ENCODE measurements at places on chromosomes 1 and 21.

- DNase-seq = no peak
Measured at GRCh38 chr1:232634096-232634495, 4.2 kb upstream of the SIPA1L2 start.

GRCh38 chr1:234529950-234530237 is 50.9 kb upstream of the TARBP1 start:
- no peak for DNase-seq

DNA sequence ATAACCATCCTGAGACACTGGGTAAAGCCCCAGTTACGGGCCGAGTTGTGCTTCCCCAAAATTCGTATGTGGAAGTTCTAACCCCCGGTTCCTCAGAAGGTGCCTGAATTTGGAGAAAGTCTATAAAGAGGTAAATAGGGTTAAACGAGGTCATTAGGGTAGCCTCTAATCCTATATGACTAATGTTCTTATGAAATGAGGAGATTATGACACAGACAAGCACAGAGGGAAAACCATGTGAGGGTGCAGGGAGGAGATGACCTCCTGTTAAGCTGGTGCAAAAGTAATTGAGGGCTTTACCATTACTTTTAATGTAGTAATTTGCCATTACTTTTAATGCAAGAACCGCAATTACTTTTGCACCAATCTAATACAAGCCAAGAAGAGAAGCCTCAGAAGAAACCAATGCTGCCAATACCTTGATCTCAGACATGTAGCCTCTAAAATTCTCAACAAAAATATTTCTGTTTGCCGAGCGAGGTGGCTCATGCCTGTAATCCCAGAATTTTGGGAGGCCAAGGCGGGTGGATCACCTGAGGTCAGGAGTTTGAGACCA is 260.8 kb downstream of the GPATCH2 start:
- no peak for DNase-seq

DNA sequence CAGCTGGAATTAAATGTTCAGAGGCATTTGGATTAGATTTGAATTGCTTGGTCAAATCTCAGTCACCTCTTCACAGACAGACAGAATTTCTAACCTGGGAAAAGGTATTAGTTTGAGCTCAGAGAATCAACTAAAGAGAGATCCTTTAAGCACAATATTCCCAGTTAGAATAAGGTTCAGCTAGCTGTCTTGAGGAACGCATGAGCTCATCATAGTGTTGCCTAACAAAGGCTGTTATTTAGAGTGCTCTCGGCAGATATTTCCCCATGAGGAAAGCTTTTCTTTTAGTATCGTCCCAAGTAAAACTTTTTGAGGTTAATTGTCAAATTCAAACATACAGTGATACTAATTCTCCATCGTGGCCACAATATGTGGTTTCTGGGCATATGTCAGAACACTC is 269.9 kb downstream of the HLX start:
- no peak for DNase-seq

- no peak for DNase-seq
Measured at GRCh38 chr1:178986204-178986603, 39.5 kb upstream of the FAM20B start.

DNA sequence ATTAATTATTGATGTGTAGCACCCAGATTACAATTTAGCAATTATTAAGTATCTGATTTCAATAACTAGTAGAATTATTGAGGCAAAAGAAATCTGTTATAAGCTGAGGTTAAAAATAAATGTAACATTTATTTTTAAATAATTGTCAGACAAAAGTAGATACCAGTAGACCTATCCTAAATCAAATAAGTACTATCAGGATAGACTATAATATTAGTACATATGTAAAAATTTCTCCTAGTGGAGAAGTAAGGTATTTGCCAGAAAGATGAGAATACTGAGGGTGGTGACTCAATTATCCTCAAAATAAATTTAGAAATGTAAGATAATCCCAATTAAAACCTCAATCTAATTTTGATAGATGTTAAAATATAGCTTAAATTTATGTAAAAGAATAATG is 377.8 kb upstream of the CHRM3 start:
- DNase-seq = no peak

DNA sequence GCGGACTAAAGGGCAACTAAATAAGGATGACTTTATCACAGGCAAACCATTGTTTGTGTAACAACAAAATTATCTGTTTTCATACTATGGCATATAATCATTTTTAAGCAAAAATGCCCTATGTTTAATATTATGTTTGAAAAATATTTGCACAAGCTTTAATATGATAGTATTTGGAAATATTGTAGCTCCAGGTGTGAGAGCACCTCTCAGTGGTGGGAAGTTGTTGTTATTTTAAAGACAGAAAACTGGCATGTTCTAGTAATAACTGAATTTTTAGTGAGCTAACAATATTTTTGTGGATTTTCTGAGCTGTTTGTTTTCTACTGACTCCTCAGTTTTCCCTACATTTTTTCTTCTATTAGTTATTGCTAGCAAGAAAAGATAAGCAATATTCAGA is 578.8 kb downstream of the KCNT2 start:
- DNase-seq = no peak

DNA sequence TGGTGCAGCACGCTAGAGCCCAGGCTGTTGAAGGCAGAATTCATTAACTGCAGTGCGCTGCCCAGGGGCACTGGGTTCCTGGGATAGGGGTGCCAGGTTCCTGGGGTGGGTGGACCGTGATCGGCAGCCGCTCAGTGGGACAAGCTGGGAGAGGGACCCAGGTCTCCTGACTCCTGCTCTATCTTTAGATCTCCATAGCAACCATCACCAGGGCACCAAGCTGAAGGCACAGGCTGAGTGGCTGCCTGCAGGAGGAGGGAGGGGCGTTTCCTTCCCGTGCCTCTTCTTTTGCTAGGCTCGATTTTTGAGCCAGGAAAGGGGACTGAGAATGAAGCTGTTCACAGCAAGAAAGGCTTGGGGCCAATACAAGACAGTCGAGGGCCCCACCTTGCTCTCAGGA is 20.9 kb upstream of the CDCP2 start:
- DNase-seq = no peak

GRCh38 chr1:88321706-88322105 is 362.4 kb upstream of the PKN2 start:
- no peak for DNase-seq

DNA sequence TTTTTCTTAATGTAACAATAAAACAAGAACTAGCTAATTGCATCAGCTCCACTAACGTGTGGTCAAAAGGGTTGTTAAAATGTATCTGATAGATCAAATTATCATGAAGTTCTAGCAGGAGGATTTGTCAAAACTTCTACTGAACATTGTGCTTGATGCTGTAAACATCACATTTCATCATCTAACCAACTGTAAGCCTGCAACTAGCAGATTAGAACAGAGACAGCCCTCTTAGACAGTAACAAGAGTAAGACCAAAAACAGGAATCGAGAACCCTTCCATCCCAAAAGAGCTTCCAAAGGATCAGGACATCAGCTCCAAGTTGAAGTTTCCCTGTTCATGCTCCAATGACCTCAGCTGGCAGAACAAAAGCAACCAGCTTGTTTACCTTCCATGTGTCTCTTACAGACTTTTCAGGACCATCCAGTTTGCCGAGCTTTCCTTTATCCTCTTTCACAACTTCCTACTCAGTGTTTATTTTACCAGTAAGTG is 44.6 kb downstream of the NIBAN1 start:
- no peak for DNase-seq

- DNase-seq = no peak
Measured at GRCh38 chr1:78522136-78522535, 31.4 kb downstream of the PTGFR start.

GRCh38 chr1:182041615-182042014 is 19.9 kb downstream of the ZNF648 start:
- no peak for DNase-seq

GRCh38 chr1:10693497-10694273 is 102.8 kb downstream of the CASZ1 start:
- peak; percentile 24 for DNase-seq

DNA sequence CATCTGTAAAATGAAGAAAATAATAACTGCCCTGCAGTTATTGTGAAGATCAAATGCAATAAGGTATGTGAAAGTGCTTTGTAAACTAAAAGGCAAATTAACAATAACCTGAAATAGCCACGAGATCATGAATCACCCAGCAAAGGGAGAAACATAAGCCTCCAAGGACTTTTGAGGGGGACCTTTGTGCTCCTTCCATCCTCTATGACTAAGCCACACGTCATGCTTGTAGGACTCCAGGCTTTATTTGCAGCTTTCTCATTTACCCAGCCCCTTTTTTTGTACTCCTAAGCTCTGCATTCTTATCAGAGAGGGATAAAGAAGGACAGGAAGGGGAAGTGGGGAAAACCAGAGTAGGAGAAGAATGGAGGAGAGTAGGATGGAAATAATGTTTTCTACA is 115.1 kb downstream of the PROX1 start:
- DNase-seq = no peak

DNA sequence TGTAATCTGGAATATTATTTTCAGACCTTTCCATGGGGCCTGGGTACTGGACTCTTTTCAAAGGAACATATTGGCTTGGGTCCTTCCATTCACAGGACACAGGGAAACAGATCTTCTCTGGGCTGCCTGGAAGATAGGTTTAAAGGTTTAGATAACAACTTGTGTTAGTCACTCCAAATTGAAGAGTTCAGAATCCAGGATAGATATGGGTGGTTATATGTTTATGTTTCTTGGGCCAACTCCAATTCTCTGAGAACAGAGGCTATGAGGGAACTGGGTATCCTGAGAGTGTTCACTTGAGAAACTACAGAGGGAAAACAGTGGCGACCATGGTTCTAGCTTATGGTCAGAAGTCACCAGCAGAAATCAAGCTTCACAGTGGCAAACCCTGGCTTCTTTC is 8.7 kb upstream of the PIGM start:
- no peak for DNase-seq

GRCh38 chr1:206682111-206682510 is 2.6 kb upstream of the MAPKAPK2 start:
- no peak for DNase-seq

DNA sequence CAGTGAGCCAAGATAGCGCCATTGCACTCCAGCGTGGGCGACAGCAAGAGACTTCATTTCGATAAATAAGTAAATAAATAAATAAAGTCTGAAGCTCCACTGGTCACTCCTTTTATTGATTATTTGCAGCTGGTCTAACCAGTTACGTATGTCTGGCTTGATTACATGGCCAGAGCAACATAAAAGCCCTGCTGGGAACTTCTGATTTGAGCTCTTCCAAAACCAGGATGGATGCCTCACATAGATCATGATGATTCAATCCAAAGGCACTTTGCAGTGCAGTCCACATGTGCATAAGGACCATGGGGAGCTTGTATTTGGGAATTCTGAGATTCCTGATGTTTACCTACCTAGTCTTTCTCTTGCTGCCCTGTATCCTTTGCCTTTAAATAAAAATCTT is 24.0 kb downstream of the NSUN4 start:
- DNase-seq = no peak

GRCh38 chr1:189563784-189564183 is 913.9 kb downstream of the BRINP3 start:
- no peak for DNase-seq

GRCh38 chr1:84377480-84378095 is 20.7 kb upstream of the DNASE2B start:
- DNase-seq = no peak

GRCh38 chr1:55474168-55474786 is 259.1 kb upstream of the USP24 start:
- DNase-seq = no peak

GRCh38 chr1:14011132-14011531 is 311.1 kb downstream of the PRDM2 start:
- no peak for DNase-seq

DNA sequence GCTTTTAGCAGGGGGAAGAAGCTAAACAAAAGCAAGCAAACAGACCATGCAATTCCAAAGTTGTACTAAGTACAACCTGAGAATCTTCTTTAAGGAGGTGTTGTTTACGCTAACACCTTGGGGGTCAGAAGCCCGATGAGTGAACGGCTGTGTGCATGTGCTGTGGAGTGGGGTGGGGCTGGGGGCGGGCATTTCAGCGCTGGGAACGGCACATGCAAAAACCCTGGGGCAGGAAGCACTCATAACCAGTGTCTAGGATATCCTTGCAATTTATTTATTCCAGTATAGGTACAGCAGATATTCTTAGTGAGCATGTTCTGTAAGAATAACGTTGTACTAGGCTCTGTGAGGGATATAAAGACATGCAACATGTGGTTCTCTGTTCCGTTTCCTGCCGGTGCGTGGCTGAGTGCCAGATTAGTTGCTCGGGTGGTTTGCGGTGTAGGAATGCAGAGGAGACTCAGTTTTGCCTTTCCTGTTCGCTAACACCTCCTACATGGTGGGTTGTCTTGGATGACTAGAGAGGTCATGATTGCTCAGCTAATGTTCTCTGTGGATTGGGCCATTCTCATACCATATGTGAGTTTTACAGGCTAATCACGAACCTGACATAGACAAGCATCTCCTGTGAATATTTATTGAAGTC is 3.7 kb downstream of the FASLG start:
- peak; percentile 81 for DNase-seq

- no peak for DNase-seq
Measured at GRCh38 chr1:93907718-93908117, 1.5 kb downstream of the GCLM start.

DNA sequence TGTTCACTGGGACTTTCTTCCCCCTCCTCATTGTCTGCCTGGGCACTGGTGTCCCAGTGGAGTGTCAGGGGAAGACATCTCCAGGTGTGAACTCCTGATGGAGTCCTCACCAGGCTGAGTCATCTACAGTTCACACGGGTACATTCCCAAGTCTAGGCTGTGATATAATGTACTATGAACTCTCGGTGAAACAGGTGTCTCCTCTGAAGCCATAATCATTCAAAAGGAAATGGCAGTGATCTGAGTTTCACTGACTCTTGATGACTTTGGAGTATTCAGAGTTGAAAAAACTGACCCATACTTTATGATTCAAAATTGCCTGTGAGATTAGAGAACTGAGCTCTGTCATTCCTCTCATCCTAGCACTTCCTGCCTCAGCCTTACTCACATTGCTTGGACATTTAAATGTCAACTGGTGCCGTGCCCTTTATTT is 9.1 kb downstream of the LAMC2 start:
- DNase-seq = no peak

DNA sequence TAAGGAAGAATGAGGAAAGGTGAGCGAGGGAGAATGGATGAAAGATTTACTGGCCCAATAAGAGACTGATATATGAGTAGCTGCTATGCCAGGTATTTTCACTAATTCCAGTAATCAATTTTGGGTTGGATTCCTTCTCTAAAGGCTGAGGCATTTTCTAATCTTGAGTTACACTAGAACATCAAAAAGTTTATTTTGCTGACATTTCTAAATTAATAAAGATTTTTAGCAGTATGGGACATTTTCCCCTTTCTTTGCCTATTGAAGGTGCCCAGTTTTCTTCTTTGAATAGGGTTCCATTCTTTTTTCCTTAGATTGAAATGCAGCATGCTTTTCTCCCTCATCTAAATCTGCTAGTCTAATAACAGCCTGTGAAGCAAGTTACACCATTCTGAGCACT is 52.9 kb downstream of the ZNHIT6 start:
- DNase-seq = no peak

- no peak for DNase-seq
Measured at GRCh38 chr1:166379447-166379846, 212.6 kb upstream of the FAM78B start.
